ENCODE measurements at places on chromosomes 7 and 10.
A peak's percentile ranks its signal among the peaks of the same experiment; 100 is the strongest.

- no peak overlapping the region for H3K27ac ChIP-seq
- H3K4me1 ChIP-seq = no peaks in the 10 kb centered on the region
- no peaks in the 10 kb centered on the region for H3K36me3 ChIP-seq
- no peaks in the 10 kb centered on the region for H3K27me3 ChIP-seq
- no peak for DNase-seq
- no peak overlapping the region for H3K4me3 ChIP-seq
Measured at GRCh38 chr10:44039599-44039998, 345.3 kb downstream of the CXCL12 start.

DNA sequence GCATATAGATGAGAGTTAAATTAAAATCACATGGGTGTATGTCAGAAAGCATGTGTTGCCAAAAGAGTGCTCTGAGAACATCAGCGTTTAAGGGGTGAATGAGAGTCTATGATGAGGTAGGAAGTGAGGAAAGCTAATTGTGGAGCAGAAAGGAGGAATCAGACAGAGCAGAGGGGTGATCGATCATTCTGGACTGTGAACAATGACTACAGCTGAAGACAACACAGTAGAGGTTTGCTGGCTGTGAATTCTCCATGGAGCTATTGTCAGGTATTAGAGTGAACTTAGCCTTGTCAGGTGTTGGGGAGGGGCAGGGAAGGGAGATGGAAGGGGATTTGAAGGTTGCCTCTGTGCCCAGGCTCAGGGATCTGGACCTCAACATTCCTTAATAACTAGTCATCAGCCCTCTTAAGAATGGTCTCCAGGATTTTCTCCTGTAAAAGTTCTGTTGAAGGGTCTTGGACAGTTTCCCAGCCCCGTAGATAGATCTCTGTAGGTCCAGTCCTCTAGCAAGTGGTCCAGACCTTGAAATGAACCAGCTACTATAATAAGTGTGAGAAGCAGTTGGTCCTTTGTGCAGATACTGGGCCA lies 57.1 kb downstream of the KIF5B start:
- H3K4me3 ChIP-seq = no peak overlapping the region
- no peaks in the 10 kb centered on the region for H3K27me3 ChIP-seq
- no peak for DNase-seq
- no peaks in the 10 kb centered on the region for H3K36me3 ChIP-seq

GRCh38 chr10:114501650-114502049 lies 97.3 kb upstream of the AFAP1L2 start:
- no peaks in the 10 kb centered on the region for H3K36me3 ChIP-seq
- DNase-seq = no peak
- H3K27me3 ChIP-seq = no peaks in the 10 kb centered on the region

DNA sequence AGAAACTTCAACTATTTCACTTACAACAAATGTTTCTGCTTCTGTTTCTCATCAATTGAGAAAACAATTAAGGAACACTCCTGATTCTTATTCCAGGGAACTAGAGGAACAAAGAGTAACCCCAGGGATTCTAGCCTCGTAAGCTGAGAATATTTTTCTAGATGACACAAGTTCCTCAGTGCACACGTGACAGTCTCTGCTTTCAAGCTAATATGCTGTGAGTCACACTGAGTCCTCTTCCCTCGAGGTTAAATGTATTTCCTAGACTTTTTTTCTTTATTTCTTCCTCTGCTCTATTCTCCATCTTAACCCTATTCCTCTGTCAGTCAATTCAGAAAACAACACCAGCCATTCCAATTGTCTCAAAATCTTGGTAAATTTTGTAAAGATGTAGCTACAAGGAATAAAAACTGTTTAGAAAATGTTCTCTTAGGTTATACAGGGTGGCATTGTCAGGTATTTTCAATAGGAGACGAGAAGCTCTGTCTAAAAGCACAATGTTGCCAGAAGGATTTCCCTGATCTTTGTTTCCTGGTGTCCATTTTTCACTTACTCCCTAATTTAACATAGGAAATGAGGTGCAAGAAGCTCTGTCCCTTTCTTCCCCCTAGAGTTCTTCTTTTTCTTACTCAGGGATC lies 5.8 kb upstream of the C1GALT1 start:
- H3K4me3 ChIP-seq = no peak overlapping the region
- no peak overlapping the region for H3K27ac ChIP-seq
- no peaks in the 10 kb centered on the region for H3K27me3 ChIP-seq
- H3K4me1 ChIP-seq = peaks cover 6% of the 10 kb centered on the region
- no peaks in the 10 kb centered on the region for H3K36me3 ChIP-seq

- DNase-seq = no peak
- no peaks in the 10 kb centered on the region for H3K27me3 ChIP-seq
- peaks cover 32% of the 10 kb centered on the region for H3K36me3 ChIP-seq
Measured at GRCh38 chr7:35670856-35671569, 23.9 kb downstream of the HERPUD2 start.

- no peak for DNase-seq
- H3K27me3 ChIP-seq = no peaks in the 10 kb centered on the region
- peak overlapping the region; percentile 16 for H3K4me3 ChIP-seq
- H3K27ac ChIP-seq = peak overlapping the region; percentile 50
- H3K36me3 ChIP-seq = no peaks in the 10 kb centered on the region
Measured at GRCh38 chr10:104323760-104324201, 14.5 kb downstream of the ITPRIP start.

DNA sequence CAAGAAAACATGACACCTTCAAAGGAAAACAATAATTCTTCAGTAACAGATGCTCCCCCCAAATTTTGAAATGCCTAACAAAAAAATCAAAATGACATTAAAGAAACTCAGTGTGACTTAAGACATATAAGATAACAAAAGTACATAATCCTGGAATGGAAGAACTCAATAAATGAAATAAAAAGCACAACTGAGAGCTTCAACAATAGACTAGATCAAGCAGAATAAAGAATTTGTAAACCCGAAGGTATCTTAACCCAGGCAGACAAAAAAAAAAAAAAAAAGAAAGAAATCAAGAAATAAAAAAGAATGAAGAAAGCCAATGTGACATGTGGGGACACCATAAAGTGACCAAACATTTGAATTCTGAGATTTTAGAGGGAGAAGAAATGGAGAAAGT lies 27.7 kb upstream of the LRRD1 start:
- no peaks in the 10 kb centered on the region for H3K27me3 ChIP-seq
- DNase-seq = no peak
- H3K4me3 ChIP-seq = no peak overlapping the region
- H3K36me3 ChIP-seq = peaks cover 70% of the 10 kb centered on the region
- H3K4me1 ChIP-seq = no peaks in the 10 kb centered on the region
